SK-N-DZ (cell line): ENCODE measurements at places on chromosomes 1 and 21.
A peak's percentile ranks its signal among the peaks of the same experiment; 100 is the strongest.

GRCh38 chr1:162854245-162854882 lies 6.6 kb downstream of the CCDC190 start:
- DNase-seq, result peak; percentile 82

GRCh38 chr1:203239526-203240305 lies 10.2 kb upstream of the CHIT1 start:
- no peak for DNase-seq

- DNase-seq, result no peak
Observed at GRCh38 chr1:66809245-66809644, 8.2 kb upstream of the INSL5 start.

DNA sequence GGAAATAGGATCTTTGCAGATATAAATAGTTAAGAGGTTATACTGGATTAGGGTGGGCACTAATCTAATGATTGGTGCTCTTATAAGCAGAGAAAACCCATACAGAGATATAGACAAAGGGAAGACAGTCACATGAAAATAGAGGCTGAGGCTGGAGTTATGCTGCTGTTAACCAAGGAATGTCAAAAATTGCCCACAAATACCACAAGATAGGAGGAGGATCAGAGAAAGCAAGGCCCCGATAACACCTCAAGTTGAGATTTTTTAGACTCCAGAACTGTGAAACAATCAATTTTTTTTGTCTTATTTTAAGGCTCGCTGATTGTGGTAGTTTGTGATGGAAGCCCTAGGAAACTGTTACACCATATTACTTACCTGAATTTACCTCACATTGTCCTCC lies 513.2 kb downstream of the COL11A1 start:
- DNase-seq, result no peak

DNA sequence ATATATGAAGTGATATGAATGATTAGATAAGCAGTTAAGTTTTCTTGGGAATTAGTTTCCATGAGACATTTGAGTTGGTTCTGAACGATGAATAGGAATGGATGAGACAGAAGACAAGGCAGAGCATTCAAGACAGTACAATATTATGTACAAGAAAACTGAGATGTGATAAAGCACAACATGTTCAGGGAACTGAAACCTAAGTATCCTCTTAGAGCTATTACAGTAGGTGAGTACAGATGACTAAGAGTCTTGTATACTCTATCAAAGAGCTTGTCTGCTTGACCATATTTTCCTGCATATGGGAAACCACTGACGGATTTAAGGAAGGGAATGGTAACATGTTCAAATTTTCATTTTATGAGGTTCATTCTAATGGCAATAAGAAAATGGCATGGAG lies 61.6 kb downstream of the NME7 start:
- no peak for DNase-seq

DNA sequence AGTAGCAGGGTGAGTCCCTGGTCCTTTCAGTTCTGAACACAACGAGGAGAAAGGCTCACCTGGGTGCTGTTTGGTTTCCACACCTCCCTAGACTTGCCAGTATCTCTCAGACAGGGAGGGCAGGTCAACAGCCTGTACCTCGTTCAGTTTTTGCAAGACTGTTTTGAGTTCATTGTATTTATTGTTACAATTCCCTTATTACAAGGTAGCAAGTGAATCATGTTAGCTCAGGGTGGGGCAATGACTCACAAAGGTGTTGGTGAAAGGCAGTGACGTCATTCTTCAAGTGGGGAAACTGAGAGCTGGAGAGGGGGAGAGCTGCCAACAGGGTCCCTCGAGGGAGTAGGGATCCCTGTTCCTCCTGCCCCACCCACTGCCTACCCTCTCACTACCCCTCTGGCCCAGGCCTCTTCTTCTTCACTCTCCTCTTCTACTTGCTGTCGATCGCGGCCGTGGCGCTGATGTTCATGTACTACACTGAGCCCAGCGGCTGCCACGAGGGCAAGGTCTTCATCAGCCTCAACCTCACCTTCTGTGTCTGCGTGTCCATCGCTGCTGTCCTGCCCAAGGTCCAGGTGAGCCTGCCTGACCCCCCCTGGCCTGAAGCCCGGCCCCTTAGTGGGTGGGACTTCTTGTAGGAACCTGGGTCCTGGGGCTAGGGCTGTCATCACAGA lies 13.4 kb downstream of the SERINC2 start:
- no peak for DNase-seq

DNA sequence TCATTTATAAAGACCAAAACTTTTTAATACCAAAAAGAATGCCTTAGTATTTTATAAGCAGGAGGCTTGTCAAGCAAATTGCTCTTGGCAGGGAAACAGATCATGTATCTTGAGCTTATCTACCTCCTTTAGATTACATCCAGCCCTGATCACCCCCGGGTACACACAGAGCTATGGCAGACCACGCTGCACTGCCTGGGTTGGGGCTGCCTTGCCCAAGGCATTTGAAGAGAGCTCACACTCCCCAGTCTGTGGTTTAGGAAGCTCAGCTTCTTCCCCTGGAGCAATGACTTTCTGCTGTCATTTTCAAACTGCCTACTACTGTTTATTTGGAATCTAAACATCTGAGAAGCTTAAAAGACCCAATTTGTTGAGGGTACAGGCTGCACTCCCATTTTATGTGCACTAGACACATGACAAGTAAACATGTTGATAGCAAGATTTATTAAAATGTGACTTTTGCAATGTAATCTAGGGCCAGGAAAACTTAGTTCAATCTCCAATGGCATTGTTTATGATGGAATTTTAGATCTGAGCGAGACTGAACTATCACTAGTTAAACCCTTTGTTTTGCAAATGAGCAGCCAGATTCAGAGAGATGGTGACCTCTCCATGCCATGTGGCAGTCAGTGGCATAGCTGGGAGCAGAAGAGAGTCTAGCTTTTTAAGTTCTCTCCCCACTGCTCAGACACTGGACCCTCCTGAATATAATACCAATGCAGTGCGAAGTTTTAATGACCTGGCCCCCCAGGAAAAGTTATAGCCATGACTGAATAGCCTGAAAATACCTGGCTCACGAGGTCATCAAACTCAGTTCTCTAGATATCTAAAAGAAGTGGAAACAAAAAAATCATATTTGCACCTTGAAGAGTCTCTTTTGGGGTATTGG lies 214.9 kb downstream of the HLX start:
- no peak for DNase-seq

- DNase-seq, result no peak
Observed at GRCh38 chr1:55618199-55618598, 403.0 kb upstream of the USP24 start.

DNA sequence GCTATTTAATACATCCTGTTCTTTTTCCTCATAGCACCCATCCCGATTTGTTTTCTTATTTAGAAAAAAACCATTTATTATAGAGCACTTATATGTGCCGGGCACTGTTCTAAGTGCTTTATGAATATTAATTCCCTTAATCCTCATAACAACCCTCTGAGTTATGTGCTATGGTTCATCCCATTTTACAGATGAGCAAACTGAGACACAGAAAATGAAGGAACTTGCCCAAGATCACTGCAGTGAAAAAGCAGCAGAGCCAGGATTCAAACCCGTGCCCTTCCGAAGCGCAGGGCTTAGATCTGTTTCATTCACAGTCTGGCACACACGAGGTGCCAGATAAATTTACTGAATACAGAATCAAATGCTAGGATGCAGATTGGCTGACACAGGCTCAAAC lies 85.1 kb upstream of the ZC3H12A start:
- no peak for DNase-seq

DNA sequence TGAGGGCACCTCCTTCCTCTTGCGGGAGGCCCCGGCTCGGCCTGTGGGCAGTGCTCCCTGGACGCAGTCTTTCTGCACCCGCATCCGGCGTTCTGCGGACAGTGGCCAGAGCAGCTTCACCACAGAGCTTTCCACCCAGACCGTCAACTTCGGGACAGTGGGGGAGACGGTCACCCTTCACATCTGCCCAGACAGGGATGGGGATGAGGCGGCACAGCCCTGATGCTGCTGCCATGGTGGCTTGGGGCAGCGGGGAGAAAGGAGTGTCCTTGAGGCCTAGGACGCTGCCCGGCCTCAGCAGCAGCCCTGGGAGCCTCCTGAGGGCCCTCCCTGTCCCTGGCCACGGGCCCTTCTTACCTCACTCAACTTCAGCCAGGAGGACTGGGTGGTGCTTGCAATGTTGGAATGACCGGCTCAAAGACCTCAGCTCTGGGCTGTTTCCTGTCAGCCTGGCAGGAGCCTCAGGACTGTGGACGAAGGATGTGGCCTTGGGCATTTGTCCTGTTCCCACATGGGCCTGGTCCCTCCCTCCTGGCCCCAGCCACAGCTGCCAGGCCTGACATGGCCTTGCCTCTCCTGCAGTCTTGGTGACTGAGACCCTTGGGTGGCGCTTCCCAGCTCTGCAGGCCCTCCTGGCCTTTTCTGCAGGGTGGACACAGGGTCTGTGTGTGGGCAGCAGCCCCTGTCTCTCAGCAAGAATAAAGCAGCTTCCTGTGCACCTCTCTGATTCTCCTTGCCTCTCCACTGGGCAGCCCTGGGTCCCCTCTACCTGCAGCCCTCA lies 45.9 kb downstream of the TRIM11 start:
- DNase-seq, result no peak

DNA sequence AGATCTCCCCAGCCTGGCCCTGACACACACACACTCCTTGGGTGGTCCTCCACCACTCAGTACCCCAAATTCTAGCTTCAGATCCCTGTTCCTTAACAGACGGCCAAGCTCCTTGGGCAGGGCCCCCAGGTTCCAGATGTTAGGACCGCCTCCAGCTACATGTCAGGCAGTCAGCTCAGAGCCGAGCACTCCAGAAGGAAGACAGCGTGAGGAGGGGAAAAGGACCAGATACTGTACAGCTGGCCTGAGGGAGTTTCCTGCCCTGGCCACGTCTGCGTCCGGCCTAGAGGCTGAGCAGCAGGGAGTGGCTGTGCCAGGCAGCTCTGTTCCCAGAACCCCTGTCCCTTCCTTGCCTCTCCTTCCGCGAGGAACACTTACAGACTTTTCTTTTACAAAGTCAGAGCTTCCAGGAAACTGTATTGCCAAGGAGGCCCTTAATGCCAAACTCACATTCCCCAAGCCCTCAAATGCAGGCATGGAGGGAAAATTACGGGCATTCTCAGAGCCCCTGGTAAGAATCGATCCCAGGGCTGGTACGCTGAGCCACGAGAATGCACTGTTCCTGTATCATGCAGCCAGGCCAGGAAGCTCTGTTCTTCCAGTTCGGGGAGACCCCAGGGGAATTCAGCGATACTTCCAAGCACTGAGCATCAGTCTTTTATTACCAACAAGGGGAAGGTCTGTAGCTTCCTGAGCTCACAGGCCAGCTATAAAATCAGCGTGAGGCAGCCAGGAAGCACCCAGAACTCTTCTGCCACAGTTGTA lies 45.2 kb upstream of the CNTN2 start:
- no peak for DNase-seq

- no peak for DNase-seq
Observed at GRCh38 chr1:213728593-213729536, 258.9 kb upstream of the PROX1 start.

- no peak for DNase-seq
Observed at GRCh38 chr1:81208441-81208840, 592.3 kb upstream of the ADGRL2 start.

GRCh38 chr1:212782422-212783154 lies 9.0 kb downstream of the NSL1 start:
- DNase-seq, result no peak

DNA sequence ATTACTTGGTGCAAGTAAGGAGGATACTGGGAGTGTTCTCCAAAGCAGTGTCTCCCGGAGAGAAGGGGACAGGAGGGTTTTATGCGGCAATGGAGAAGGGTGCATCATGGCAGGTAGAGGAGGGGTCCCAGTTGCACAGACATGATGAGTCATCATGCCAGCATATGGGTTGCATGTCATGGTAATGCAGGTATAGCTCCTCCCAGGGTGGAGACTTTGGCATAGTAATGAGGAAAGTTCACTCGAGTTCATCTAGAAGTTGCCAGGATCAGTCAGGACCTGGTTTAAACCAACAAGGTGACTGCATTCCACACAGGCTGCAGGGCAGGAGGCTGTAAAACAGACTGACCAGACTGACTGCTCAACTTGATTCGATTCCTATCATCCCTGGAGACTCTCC lies 355.7 kb upstream of the DUSP10 start:
- no peak for DNase-seq

GRCh38 chr1:27000090-27000816 lies 6.8 kb downstream of the TRNP1 start:
- no peak for DNase-seq

DNA sequence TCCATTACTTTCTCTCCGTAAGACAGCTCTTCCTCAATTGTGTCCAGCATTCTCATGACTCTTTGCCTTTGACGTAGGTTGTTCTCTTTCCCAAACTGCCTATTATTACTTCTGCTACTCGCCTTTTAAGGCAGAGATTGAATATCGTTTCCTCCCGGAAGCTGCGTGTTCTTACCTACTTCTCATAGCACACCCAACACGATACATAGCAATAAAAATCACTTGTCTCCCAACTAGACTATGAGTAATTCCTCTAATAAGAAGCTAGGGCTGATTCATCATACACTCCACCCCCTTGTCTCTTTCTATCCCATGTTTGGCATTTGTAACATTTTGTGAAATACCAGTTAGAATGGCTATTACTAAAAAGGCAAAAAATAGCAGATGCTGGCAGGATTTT lies 55.8 kb upstream of the SGIP1 start:
- DNase-seq, result no peak

DNA sequence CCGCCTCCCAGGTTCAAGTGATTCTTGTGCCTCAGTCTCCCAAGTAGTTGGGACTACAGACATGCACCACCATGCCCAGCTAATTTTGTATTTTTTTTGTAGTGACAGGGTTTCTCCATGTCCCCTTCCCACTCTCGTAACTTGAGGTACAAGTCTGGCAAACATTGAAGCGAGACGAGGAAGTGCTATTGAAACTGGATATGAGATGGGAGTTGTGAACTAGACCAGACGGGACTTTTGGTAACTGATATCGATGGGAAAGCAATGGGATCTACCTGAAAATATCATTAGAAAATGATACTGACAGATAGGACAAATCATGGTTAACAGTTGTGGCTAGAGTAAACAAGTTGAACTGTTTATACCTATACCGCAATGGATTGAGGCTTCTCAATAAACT lies 95.2 kb upstream of the TRABD2B start:
- no peak for DNase-seq

- DNase-seq, result no peak
Observed at GRCh38 chr1:173628888-173629287, 6.2 kb upstream of the TEX50 start.

DNA sequence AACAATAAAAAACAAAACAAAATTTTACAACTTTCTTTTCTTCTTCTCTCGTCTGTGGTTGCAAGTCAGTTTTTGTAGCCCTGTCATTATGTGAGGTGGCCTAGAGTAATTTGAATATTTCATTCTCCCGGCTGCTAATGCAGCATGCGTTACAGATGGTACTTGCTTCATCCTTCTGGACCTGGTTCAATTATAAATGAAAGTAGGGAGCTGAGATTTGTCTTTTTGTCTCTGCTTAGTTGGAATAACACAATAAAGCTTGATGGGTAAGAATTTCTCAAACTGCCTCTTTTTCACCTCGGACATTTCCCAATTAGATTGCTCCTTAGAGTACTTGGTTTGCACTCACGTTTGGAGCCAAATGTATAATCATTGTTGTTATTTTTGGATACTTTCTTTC lies 201.6 kb downstream of the PBX1 start:
- DNase-seq, result no peak
